RPMI7951 (cell line): ENCODE measurements at places on chromosomes 1 and 21. TPM values are rescaled to one million over a fixed set of nuclear protein-coding genes. Genes with fewer than 3 reads are reported as not detected.

SELP gene
- total RNA-seq, result not detected in 2 replicates

UBQLN4 gene
- total RNA-seq, result 19.6 and 20.3 TPM in 2 replicates

OR6K6 gene
- total RNA-seq, result not detected in 2 replicates

HSD3B1 gene
- not detected in 2 replicates for total RNA-seq

IL20 gene
- not detected in 2 replicates for total RNA-seq

SPRR1A gene
- not detected in 2 replicates for total RNA-seq

SPRR2A gene
- not detected in 2 replicates for total RNA-seq

CIART gene
- total RNA-seq, result 11.8 and 12.0 TPM in 2 replicates

MMEL1 gene
- total RNA-seq, result 2.8 TPM in 1 of 2 replicates, not detected in the other

CD48 gene
- not detected in 2 replicates for total RNA-seq

TRPM2 gene
- total RNA-seq, result 6.7 and 10.4 TPM in 2 replicates

NBPF10 gene
- total RNA-seq, result 0.49 and 0.84 TPM in 2 replicates

ZNF124 gene
- 16.1 and 17.2 TPM in 2 replicates for total RNA-seq

GRCh38 chr1:245969283-245969682 lies 537.8 kb downstream of the SMYD3 start:
- DNase-seq, result peak; percentile 82

GRCh38 chr1:163201906-163202305 lies 810 bp downstream of the RGS5 start:
- DNase-seq, result no peak

DNA sequence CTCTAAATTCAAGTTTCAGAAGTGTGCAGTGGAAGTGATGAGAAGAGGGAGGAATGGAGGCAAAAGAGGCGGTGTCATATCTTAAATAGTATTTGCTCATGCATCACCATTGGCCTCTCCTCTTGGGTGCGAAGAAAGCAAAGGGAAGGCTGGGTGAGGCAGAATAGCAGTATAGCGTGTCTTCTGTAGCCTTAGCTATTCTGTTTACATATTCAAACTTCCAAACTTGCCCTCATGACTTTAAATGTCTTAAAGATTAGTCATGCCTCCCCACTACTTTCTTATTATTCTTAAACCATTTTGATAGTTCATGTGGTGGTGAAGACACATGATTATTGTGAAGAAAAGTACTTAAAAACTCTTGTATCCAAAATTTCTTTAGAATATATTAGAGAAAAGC lies 104.6 kb upstream of the TENT5C start:
- peak; percentile 14 for DNase-seq

DNA sequence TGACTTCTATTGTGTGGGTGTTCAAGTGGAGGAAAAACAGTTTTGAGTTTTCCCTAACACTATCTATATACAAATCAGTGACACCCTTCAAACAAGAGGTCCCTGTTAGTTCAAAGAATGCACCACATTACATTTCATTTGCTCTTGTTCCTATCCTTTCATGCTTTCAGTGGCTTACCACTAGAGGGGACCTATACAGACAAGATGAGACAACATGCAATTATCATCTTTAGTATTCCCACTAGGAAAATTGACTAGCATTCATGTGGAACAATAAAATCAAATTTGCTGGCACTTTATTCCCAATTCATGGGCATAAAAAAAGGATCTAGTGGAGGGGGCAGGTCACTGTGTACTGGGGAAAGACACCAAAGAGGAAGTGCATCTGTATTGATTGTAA lies 13.3 kb upstream of the SIPA1L2 start:
- DNase-seq, result no peak

DNA sequence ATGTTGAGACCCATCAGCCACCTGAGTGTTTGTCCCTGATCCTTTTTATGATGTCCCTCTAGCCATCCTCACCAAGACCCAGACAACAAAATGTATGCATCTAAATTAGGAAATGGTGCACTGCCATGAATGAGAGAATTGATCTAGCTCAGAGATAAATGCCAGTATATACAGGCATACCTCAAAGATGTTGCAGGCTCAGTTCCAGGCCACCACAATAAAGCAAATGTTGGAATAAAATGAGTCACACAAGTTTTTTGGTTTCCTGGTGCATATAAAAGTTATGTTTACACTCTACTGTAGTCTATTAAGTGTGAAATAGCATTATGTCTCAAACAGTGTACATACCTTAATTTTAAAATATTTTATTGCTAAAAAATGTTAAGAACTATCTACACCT lies 63.9 kb downstream of the CHIA start:
- no peak for DNase-seq

DNA sequence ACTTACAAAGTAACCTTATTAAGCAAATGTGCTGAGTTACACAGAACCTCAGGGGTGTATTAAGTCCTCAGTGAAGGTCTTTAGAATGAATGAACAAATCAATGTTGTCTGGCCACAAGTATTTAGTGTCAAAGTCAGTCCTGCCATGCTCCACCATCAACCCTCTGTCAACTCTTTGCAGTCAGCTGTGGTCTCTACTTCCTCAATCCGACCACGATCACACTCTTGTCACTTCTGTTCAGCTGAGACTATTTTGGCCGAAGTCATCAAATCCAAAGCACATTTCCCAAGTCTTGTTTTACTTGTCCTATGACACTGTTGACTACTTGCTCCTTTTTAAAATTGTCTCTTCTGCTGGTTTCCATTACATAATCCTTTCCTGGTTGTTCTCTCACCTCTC lies 173.5 kb downstream of the ST6GALNAC5 start:
- no peak for DNase-seq

GRCh38 chr1:92961896-92962752 lies 862 bp upstream of the DIPK1A start:
- peak; percentile 90 for DNase-seq

DNA sequence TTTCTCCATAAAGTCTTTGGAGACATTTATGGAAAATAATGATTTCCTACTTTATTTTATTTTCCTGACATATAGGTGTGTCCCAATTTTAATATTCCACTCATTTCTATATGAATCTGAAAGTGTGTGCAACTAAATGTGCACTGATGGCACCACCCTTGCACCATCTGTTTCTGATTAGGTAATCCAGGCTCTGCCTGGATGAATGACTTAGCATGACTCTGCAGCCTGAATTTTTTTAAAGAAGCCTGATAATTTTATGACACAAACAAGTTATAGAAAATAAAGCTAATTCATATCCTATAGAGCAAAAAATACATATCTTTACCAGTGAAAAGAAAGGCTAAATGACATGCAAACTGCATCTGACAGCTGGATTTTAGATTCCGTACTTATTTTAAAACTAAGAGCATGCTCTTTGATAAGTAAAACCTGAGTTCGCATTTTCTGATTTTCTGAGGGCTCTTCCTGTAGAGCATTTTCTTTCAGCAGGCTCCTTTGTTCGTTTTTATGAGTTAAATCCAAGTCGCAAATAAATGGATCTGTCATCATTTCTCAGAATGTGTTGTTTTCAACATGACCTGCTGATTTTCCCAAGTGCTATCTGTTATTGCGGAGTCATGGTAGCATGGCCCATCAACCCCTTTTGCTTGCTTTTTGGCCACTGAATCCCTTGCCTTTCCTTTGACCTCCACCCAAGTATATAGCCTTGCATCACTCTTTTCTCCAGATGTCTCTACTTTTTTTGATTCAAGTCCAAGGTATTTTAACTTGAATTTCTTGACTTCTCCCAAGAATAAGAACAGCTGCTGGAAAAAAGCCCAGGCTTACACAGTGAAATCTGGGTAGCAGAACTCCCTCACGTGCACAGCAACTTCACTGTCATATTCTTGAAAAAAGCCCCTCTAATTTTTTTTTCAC lies 52.8 kb upstream of the LYPLAL1 start:
- DNase-seq, result peak; percentile 89

DNA sequence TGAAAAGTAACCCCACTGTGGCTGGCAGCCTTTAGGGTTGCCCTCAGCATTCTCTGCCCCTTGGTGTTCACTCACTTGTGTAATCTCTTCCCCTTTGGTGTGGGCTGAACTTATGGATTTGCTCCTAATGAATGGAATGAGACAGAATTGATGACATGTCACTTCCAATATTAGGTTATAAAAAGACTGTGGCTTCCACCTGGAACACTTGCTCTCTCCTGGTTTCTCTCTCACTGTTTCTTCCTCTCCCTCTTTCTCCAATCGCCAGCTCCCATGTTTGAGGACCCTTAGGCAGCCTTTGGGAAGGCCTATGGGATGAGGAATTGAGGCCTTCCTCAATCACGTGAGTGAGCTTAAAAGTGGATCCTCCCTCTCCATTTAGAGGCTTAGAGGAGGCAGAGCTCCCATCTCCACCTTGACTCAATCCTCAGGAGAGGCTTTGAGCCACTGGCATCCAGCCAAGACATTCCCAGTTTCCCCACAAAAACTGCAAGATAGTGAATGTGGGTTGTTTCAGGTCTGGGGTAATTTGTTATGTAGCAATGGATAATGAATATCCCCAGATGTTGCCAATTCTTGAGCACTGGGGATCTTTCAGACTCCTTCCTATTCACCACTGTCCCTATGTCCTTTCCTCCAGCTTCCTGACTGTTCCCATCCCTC lies 95.5 kb upstream of the CD34 start:
- no peak for DNase-seq

DNA sequence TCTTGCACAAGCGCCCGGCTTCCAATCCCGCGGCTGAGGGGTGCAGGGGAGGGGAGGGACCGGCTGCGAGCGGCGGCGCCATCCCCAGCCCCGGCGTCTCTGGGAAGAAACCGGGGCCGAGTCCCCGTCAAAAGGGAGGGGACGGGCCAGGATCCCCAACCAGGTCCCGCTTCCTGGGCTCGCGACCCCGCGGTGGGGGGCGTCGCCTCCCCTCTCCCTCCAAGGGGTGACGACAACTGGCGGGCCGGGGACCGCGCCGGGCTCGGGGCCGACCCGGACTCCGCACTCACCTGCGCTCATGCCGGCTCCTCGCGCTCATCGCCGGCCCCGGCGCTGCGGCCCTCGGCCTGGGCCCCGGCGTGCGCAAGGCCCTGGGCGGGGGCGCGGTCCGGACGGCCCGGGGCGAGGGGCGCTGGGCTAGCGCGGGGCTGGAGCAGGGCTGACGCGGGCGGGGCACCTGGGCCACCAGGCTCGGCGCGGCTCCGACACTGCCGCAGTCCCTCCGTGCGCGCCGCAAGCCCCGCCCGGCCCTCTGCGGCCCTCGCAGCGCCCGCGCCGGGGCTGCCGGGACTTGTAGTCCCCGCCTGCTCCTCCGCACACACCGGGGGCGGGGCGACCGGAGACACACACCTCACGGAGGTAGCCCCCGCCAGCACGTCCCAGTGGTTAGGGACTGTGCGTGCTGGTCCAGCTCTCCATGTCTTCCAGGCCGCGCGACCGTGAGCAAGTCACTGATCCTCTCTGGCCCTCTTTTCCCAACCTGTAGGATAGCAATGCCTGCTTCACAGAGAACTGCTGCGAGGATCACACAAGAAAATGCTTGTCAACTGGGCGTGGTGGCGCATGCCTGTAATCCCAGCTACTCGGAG lies at the start of gene ATP13A2:
Gene ATP13A2, minus strand, starts transcription at position 490 of the 869 bp plus-strand sequence. Its CDS starts 190 bp downstream, at position 300.
- peak; percentile 74 for DNase-seq

- no peak for DNase-seq
These were observed 35.9 kb downstream of the FHAD1 start for GRCh38 chr1:15282810-15283474.

DNA sequence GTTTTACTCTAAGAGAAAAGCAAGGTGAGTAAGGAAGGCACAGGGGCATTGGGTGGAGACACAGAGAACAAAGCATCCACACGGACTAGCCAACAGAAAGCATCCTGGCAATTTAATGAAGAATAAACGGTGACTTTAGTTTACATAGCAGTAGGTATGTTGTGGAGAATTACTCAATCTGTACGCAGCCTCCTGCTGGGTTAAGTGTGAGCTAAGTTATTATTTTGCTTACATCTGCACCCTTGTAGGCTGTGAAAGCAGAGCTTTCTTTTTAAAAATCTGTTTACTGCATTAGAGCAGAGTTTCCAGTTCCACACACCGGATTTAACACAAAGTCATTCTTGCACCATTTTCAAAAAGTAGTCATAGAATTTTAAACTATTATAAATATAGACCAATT lies 144.5 kb downstream of the AKT3 start:
- DNase-seq, result no peak

DNA sequence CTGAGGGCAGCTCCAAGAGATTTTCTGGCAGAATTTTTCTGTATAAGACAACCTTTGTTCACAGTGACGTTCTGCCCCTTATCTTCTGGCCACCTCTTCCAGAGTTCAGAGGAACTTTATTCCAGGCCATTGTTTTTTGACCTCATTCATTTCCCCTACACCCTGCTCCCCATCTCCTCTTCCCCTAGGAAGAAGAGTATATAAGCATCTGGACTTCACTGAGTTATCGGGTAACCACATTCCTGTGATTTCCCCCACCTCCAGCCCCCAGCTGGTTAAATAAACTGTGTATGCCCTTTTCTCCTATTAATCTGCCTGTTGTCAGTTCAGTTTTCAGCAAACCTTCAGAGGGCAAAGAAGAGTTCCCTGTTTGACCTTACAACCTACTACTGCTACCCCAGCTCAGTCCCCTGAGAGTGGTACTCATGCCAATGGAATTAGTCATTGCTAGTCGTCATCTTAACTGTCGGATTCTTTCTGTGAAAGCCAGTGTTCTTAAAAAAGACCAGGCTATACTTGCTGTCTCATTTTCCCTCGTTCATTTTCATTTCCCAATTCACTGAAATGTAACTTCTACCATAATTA lies 14.3 kb upstream of the ALG14 start:
- peak; percentile 90 for DNase-seq

DNA sequence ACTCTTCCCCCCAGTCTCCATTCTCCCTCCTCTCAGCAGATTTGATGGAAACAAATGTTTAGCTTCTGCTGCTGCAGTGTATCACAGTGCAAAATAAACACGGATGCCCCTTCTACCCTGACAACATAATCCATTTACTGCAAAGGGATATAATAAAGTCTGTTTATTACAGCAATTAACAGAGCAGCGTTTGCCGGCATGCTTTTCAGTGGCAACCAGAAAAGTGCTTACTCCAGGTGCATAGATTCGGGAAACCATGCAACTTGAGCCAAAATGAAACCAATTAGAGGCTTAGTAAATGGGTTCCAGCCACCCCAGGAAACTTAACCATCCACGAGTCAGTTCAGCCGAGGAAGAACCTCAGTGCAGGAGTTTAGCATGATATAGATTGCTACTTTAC lies 12.9 kb upstream of the LEMD1 start:
- DNase-seq, result no peak

GRCh38 chr21:41755934-41756773 lies 10.7 kb downstream of the RIPK4 start:
- DNase-seq, result peak; percentile 23

GRCh38 chr1:56973923-56974742 lies 8.3 kb upstream of the C8B start:
- no peak for DNase-seq

GRCh38 chr21:31804008-31804394 lies 68.8 kb upstream of the HUNK start:
- DNase-seq, result no peak
